Anterior cingulate cortex (tissue), 58 donors: ENCODE measurements at places on chromosomes 5 and 9.

DNA sequence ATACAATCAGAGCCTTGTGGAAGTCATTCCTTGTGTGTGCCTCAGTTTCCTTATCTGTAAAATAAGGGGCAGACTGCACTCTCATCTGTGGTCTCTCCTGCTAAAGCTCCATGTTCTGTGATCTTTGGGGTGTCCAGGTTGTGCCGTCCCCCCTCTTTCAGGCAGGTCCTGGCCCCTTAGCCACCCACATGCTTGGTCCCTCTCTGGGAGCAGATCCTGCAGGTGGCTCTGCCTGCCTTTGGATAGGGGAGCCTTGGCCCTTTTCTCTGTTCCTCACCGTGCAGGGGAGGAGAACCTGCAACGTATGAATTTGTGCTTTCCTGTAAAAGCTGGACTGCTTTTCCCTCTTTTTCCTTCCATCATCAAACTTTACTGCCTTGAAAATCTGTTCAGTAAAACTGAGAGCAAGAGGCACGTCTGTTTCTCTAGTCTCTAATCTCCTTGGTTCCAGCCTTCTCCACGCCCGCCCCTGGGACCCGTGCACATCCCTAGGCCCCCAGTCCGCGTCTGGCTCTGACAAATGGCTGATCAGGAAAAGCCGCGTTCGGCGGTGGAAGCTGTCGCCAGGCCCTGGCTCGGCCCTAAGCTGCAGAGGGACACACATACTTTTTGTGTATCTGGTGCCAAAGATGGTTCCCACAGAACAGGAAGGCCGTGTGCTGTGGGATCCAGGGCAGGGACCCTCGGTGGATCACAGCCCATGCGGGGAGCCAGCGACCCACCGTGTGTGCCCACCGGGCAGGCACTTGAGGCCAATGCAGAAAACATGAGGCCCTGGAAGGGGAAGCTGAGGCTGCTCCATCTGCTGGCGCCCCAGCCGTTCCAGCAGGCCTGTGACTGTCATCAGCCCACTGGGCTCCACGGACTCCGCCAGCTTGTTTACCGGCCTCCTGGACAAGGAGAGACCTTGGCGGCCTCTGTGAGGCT, 43.4 kb upstream of the COL5A1 start:
- DNase-seq, result no peak

DNA sequence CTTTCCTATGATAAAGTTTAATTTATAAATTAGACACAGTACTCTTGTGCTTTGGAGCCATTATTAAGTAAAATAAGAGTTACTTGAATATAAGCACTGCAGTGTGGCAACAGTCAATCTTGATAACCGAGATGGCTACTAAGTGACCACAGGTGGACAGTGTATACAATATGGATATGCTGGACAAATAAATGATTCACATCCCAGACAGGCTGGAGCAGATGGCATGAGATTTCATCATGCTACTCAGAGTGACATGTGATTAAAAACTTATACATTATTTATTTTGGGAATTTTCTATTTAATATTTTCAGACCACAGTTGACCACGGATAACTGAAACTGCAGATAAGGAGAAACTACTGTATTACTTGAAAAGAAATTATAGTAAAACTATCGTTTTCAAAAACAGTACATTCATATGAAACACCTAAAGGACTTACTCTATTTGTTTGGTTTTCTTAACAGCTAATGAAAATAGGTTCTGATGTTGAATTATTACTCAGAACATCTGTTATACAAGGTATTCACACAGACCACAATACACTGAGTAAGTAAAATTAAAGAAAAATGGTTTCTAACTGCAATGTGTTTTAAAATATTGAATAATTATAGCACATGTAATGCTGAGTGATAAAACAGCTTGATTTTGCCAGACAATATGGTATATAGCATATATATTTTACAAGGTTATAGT, 16.0 kb downstream of the LYRM7 start:
- DNase-seq, result no peak

DNA sequence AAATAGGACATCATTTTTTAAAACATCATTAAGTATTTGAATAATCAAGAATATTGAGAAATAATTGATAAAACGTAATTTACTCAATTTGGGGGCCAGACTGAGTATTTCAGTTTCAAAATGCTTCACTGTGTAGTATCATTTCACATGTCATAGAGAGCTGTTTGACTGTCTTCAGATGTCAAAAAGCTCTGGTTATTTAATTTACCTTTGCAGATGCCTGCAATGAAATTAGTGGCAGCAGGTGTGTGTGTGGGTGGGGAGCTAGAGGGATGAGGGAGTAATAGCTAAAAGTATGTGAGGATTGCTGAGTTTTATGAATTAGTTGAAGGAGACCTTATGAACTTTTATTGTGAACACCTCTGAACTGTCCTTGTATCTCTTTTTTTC, 567.2 kb upstream of the MEF2C start:
- DNase-seq, result no peak

- DNase-seq, result no peak
These were observed 15.9 kb downstream of the ENG start for GRCh38 chr9:127838375-127839078.

DNA sequence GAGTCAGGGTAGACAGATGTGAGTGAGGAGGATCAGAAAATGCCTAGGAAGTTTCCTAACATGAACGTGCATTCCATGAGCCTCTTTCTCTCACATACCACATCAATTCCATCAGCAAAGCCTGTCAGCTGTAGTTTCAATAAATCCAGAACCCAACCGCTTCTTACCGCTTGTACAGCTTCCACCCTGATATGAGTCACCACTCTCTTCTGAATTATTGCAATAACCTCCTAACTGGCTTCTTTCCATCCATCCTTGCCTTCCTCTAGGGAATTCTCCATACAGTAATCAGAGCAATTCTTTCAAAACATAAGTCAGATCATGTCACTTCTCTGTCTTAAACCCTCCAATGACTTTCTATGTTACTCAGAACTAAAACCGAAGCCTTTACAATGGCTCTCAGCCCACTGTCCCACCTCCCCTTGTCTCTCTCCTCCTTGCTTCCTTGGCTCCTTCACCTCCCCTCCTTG, 8.1 kb upstream of the RAD23B start:
- no peak for DNase-seq
